ENCODE measurements at places on chromosomes 2 and 18. TPM values are rescaled to one million over a fixed set of nuclear protein-coding genes. Genes with fewer than 3 reads are reported as not detected.

SLC8A1 gene
- total RNA-seq: 0.66 TPM

UGT1A8 gene
- total RNA-seq: not detected

EMILIN1 gene
- 24.1 TPM for total RNA-seq

- no peak for DNase-seq
- H3K36me3 ChIP-seq: no peaks in the 10 kb centered on the region
- no peak overlapping the region for H3K27ac ChIP-seq
- no peak overlapping the region for H3K4me3 ChIP-seq
- H3K27me3 ChIP-seq: no peaks in the 10 kb centered on the region
Measured at GRCh38 chr2:237533668-237534161, 32.7 kb upstream of the PRLH start.

DNA sequence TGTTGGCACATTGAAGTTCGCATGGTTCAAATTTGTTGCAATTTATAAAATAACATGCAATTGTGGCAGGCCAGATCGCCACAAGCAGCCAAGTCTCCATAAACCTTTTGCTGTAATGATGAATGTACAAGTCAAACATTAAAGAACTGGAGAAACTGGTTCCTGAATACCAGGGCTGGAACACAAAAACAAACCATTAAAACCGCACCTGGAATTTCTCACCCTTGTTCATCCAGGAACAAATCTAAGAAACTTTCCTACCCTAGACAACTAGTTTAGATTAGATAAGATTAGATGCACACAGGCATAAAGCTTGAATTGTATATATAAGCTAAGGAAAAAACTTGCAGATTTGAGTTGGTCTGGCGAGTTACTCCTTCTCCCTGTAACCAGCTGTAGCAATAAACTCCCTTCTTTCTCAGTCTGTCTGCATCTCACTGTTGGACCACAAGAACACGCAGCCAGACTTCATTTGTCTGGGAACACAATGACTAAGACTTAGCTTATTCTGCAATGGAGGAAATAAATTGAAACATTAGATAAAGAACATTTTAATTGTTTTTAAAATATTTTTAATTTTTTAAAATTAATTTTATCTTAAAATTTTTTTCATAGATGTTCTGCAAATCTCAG, 1835.5 kb upstream of the LRRTM1 start:
- H3K4me1 ChIP-seq: peaks cover 10% of the 10 kb centered on the region
- H3K27me3 ChIP-seq: no peaks in the 10 kb centered on the region
- DNase-seq: no peak
- no peaks in the 10 kb centered on the region for H3K36me3 ChIP-seq

DNA sequence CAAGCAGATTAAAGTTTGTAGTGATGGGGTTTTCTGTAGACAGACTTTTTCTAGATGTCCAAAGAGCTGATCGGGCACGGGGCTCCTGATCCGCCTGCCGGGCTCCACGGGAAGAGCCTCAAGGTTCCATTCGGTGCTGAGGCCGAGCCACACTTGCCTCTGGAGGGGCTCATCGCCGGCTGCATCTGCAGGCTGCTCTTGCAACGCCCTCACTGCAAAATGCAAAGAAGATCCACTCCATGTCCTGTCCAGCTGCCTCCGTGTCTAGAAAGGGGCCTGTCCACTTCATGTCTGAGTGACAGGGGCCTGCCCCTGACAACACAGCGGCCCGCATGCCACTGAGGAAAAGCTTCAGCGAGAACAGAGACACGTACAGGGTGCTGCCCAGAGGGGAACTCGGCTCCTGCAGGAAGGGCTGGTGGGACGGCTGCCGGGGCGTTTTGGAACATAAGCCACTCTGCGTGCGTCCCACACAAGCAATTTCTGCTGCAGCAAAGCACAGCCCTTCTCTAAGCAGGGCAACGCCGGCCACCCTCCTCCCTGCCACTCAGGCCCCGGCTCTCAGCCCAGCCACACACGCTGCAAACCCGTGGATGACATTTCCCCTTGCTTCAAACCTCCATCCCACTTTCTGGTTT, 53.6 kb upstream of the CTDP1 start:
- no peak overlapping the region for H3K27ac ChIP-seq
- H3K36me3 ChIP-seq: no peaks in the 10 kb centered on the region
- H3K27me3 ChIP-seq: no peaks in the 10 kb centered on the region
- no peaks in the 10 kb centered on the region for H3K4me1 ChIP-seq
- no peak overlapping the region for H3K4me3 ChIP-seq
